Dermis blood vessel endothelial cell (primary cell): ENCODE measurements at places on chromosomes 5 and 9.

GRCh38 chr5:171648279-171649074 lies 137.1 kb upstream of the SMIM23 start:
- DNase-seq = no peak

DNA sequence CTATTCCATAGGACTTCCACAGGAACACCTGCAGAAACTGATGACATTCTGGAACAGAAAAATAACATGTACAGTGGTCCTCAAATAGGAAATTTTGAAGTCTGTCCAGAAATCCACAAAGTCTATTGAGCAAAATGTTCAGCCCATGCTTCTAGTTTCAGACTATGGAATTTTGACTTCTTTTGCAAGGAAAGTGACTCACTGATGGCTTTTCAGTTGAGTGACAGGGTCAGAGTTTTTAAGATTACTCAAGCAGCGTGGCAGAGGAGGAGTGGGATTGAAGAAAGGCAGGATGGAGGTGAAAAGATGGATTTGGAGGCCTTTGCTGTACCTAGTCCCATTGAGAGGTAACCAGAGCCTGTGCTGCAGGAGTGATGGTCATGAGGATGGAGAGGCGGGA lies 151.5 kb downstream of the GOLPH3 start:
- no peak for DNase-seq

DNA sequence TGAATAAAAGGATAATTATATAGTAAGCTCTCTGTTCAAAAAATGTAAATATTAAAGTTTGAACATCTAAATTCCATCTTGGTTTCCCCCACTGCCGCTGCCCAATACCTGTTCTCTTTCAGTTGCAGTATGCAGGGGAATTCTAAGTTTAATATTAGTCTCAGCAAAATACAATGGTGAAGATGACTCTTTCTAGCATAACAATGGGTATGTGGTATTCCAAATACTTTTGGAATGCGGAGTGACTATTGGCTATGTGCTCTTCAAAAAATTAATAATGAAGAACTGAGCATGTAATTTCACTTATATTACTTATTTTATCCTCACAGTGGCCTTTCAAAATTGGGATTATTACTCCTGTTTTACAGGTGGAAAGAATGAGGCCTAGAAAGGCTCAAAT lies 3.4 kb downstream of the CDKN2B-AS1 start:
- no peak for DNase-seq

DNA sequence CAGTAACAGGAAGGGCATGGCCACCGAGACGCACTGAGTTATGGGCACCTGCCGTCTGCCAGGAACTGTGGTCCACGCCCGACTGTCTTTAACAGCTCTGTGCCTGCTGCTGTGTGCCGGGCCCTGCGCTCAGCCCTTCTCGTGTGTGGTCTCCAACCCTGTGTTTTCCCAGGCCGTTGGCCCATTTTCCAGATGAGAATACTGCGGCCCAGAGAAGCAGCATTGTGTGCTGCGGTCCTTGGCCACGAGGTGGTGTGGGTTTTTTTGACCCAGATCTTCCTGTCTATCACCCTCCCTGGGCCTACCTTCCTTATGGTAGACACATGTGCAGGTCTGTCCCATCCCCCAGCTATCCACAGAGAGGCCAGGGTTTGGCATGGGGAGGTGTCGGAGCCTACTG lies 47.0 kb downstream of the RXRA start:
- DNase-seq = no peak

DNA sequence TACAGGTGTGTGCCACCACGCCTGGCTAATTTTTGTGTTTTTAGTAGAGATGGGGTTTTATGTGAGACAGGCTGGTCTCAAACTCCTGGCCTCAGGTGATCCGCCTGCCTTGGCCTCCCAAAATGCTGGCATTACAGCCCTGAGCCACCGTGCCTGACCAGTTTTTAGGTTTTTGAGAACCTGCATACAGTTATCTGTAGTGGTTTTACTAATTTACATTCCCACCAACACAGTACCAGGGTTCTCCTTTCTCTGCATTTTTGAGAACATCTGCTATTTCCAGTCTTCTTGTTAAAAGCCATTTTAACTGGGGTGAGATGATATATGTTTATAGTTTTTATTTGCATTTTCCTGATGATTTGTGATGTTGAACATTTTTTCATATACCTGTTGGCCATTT lies 12.8 kb downstream of the DMXL1 start:
- DNase-seq = no peak

GRCh38 chr9:131838530-131839280 lies 98.8 kb upstream of the RAPGEF1 start:
- DNase-seq = no peak

GRCh38 chr9:124257070-124257843 lies 492 bp upstream of the NEK6 start:
- no peak for DNase-seq

DNA sequence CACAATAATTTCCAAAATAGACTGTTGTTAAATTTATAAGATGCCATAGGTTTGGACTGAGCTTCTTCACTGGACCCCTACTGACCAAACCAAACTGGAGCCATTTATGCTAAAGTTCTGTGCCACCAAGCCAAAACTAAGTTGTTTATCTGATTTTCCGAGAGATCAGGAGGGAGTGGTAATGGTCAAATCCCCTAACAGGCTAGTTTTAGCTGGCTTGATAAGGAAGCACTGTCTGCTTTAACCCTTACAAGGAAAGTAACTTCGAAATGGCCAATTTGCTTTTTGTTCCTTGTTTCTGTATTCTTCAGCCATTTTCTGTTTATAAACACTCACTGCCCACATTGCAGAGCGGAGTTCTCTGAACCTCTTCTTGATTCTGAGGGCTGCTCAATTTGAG lies 246.8 kb upstream of the TUT7 start:
- no peak for DNase-seq

- no peak for DNase-seq
Observed at GRCh38 chr5:151722546-151722945, 35.8 kb upstream of the SPARC start.

DNA sequence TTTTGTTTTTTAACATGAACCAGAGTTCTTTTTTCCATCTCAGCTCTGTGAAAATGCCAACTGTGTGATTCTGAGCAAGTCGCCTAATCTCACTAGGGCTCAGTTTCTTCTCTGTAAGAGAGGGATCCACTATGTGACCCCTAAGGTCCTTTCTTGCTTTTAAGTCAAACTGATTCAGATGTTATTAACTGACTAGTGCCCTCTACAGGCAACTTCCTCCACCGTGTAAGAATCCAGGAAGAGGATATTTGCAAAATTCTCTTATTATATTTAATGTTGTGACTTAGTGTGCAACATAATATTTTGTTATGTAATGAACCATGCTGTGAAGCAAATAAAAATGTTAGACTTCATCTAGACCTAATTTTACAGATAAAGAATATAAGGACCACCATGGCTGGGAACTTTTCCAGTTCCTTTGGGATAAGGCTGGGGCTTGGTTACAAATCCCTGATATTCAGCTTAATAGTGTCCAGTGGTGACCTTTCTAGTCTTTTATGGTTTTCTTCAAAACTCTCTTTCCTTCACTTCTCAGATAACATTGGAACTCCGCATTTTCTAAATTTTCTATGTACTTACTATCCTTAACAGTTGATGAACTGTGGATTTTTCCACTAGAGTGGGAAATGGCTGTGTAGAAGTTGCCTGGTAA lies 244.7 kb downstream of the PIK3R1 start:
- DNase-seq = peak; percentile 82

GRCh38 chr5:92543201-92543600 lies 1037.8 kb downstream of the NR2F1-AS1 start:
- DNase-seq = no peak

DNA sequence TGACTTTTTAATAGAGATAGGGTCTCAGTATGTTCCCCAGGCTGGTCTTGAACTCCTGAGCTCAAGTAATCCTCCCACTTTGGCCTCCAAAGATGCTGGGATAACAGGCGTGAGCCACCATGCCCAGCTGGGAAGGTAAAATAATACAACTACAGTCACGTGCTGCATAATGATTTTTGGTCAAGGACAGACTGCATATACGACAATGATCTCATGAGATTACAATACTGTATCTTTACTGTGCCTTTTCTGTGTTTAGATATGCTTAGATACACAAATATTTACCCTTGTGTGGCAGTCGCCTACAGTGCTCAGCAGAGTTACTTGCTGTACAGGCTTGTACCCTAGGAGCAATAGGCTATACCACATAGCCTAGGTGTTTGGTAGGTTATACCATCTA lies 14.2 kb upstream of the IRF1 start:
- no peak for DNase-seq

- no peak for DNase-seq
Observed at GRCh38 chr5:131679911-131680310, 44.9 kb upstream of the RAPGEF6 start.

GRCh38 chr5:34841816-34842215 lies 2.9 kb downstream of the TTC23L start:
- DNase-seq = no peak

- no peak for DNase-seq
Observed at GRCh38 chr9:100229561-100229960, 123.2 kb downstream of the TEX10 start.

DNA sequence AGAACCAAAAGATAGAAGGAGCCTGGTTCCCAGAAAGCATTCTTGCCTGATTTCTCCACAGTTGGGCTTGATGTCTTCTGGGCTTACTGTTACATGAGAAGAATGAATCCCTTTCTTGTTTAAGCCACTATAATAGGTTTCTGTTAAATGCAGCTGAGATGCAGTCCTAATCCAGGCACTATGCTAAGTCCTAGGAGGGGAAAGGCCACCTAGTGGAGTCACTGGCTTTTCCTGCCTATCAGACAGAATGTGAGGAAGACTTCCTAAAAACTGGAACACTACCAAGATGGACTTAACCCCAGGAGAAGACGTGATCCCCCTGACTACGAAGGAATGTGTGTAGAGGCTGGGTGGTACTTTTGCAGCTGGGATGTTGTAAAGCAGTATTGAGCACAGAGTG lies 34.3 kb upstream of the FSD1L start:
- DNase-seq = peak; percentile 48
